ENCODE measurements at places on chromosomes 11 and 22.
A peak's percentile ranks its signal among the peaks of the same experiment; 100 is the strongest.

DNA sequence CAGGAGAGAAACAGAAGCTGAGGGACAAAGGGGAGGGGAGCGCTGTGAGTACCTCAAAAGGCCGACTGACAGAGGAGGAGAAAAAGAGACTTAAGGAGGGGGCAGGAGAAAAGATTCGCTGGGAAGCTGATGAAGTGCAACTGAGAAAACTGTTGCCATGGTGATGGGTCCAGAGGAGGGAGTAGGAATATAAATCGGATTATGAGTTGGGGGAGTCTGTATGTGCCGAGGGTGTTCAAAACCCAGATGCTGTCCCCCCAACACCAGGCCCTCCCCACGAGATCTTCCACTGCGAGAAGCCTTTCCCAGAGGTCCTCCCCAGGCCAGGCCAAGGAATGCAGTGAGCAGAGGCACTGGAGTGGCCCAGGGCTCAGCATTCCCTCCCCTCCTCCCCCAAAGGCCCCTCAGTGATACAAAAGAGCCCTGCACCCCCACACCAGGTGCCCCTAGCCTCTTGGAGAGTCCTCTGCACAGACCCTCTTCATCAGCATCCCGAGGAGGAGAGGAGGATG, 13.7 kb upstream of the BCL9L start:
- DNase-seq, result no peak

GRCh38 chr11:66727282-66728037, 1.6 kb downstream of the SPTBN2 start:
- DNase-seq, result no peak

GRCh38 chr11:19766206-19766605, 53.6 kb downstream of the NAV2 start:
- no peak for DNase-seq

- DNase-seq, result no peak
Observed at GRCh38 chr22:30219049-30219654, 27.4 kb downstream of the LIF start.

GRCh38 chr11:86148345-86148747, 79.5 kb upstream of the PICALM start:
- DNase-seq, result no peak

DNA sequence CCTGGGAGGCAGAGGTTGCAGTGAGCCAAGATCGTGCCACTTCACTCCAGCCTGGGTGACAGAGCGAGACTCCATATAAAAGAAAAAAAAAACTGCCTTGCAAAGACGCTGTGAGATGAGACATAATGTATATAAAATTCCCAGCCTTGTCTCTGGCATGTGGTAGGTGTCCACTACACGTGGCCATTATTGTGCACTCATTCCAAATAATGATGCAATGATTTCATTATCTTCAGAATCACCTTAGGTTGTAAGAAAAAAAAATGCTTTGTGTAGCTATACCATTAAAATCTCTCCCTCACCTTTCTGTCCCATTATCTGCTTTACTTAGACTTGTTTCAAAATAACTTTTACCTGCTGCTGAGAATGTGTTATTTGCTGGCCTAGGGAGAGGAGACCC, 41.6 kb downstream of the C11orf96 start:
- no peak for DNase-seq

DNA sequence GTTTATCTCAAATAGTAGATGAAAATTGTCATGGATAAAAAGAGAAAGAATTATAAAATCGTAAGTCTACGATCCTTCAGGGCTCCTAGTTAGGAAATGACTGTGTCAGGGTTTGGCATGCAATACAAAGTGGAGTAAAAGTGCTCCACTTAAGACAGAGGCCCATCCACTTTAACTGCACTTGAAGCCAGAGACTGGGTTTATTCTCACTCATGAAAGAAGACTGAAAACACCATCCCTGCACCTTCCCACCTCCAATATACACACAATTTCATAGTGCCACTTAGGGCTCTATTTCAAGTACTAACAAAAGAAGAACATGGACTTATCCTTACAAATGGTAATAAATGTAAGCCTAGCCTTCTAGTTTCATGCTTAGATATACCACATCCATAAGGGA, 70.7 kb downstream of the ANO5 start:
- DNase-seq, result no peak

DNA sequence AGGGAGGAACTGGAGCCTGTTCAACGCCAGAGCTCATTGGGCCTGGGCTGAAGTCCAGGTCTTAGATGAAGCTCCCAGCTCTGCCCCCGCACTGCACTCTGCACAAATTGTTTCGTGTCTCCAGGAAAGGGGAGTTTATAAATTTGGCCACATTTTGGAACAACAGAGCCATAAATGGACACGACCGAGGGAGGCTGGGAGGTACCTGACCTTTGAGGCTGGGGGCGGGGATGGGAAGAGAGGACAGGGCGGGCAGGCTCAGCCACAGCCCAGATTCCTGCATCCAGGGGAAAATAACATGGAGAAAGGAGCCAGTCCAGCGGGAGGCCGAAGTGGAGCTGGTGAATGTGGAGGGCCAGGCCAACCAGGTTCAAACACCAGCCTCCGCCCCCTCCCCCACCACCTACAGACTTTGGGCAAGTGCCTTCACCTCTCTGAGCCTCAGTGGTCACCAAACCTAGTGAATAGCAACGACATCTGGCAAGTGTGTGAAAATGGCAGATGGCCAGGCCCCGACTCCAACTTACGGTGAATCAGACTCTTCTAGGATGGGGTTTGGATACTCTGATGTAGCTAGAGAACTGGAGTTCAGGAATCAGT, 36.8 kb upstream of the SMTN start:
- no peak for DNase-seq

DNA sequence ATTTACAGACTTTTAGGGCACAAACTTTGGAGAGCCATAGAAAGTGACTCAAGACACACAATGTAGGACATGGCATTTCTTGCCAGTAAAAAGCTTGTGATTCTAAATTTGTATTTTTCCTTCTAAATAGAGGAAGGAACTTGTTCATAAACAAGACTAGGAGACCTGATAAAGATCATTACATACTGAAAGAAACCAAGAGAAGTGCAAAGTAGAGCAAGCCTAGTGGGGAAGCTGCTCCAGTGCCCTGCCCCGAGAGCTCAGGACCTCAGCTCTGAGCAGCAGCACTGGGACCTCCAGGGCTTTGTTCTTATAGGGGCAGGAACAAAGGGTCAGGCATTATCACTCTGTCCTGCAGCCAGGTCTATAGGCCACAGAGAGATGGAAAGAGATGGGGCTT, 7.2 kb downstream of the IRAG1 start:
- DNase-seq, result no peak

DNA sequence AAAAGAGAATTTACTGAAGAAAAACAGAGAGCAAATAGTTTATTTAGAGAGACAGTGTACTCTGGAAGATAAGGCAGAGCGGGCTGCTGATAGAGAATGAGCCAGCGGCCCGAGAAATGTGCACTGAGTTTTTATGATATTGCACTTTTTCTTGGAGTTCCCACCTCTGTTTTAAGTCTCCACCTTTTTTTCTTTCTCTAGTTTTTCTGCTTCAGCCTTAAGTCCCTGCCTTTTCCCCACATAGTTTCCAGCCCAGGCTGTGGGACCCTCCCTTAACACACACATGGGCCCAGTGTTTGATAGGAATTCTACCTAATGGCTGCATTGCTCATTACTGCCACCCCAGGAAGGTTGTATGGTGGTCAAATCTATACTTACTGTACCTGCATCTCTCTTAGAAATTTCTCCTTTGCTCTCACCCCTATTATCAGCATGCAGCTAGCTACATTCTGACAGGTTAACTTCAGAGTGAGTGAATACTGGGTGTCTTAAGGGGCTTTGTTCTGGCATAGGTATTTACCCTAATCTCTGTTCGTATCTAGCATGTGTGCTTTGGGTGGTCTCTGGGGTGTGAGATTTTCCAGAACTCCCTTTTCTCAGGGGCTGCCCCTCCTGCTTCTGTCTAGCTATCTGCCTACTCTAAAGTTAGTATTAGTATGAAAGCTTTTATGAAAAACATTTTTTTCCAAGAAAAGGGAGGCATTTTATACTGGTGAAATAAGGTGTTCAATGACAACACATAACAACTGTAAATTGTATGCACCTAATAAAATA, 127.3 kb upstream of the TOP3B start:
- DNase-seq, result no peak

GRCh38 chr11:108018708-108019107, 10.0 kb downstream of the CUL5 start:
- DNase-seq, result no peak

GRCh38 chr22:19174106-19175025, 4.2 kb downstream of the SLC25A1 start:
- DNase-seq, result peak; percentile 52

- no peak for DNase-seq
Observed at GRCh38 chr11:67491276-67492068, 8.6 kb downstream of the AIP start.

- DNase-seq, result no peak
Observed at GRCh38 chr11:131449036-131450019, 78.9 kb downstream of the NTM start.

- peak; percentile 27 for DNase-seq
Observed at GRCh38 chr11:69825037-69825834, 6.0 kb upstream of the FGF3 start.

DNA sequence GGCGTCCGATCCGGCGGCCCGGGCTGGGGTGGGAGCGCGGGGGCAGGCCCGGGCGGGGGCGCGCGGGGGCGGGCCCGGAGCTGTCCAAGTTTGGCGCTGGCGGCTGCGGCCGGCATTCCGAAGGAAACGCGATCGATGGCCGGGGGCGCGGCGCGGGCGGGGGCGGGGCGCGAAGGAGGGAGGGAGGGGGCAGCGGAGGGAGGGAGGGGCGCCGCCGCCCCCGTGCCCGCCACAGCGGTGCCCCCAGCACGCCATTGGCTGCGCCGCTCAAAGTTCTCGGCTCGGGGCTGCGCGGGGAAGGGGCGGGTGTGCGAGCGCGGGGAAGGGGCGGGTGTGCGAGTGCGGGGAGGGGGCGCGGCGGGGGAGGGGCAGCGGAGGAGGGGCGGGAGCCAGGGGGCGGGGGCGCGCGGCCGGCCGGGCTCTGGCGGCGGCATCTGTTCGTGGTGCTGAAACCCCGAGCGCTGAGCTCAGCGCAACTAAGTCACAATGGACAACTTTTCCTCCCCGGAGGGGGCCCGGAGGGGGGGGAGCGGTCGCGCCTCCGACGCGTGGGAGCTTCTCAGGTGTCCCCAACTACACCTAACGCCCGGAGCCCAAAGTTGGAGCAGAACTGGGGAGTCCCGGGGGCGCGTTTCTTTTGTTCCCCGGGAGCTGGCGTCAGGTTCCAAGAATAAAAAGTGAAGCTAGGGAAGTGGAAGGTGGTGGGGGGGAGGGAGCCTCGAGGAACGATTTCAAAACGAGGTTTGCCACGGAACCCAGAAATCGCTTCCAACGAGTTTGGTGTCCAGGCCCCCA, 2.2 kb downstream of the PHF21B start:
- DNase-seq, result no peak

GRCh38 chr11:69972351-69972802, 105.7 kb upstream of the ANO1 start:
- no peak for DNase-seq

- DNase-seq, result no peak
Observed at GRCh38 chr11:6928916-6929315, 2.7 kb downstream of the ZNF215 start.

DNA sequence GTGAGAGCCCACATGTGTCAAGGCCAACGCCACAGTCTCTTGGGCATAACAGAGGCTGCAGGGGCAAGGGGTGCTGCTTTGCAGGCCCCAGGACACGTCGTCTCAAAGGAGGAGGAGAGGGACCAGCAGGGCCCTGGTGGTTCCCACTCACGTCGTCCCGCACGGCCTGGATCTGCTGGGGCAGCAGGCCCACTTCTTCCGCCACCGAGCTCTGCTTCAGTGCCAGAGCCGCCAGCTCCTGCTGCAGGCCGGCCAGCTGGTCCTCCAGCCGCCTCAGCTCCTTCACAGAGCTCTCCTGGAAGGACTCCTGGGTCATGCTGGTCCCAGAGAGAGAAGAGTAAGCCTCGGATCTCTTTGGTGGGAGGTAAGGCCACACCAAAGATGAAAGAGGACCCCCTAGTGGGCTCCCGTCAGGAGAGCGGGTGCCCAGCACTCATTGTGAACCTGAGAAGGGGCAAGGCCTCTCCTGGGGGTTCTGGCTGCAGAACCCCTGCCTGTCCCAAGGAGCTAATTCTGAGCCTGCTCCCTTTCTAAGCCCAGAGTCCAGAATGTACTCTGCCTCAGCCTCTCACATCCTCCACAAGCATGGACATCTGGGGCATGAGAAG, 15.6 kb downstream of the SUN2 start:
- no peak for DNase-seq

DNA sequence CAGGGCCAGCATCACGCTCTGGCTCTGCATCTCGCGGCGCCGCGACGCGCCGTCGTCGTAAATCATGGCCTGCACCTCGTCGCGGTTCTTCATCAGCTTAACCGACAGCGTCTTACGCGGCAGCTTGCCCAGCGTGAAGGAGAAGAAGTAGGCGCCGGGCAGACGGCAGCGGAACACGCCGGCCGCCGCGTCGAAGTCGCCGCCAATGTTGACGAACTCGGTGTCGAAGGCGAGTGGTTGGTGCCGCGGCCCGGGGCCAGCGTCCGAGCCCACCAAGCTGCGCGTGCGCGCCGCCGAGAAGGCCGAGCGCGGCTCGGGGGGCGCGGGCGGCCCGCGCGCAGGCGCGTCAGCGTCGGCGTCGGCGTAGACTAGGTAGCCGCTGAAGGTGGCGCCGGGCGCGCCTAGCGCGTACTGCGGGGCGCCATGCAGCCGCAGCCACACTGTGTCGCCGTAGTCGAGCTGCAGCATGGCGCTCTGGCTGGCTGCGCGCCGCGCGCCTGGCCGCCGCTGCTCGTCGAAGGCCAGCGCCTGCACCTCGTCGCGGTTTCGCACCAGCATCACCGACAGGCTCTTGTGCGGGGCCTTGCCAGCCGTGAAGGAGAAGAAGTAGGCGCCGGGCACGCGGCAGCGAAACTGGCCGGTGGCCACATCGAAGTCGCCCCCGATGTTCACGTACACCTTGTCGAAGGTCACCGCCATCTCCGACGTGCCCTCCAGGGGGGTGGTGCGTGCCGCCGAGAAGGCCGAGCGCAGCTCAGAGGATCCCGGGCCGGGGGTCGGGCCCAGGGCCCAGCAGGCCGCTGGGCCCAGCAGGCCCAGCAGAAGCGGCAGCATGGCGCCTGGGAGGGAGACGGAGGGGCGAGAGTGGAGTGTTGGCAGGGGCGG, 3.7 kb downstream of the FAM180B start:
- no peak for DNase-seq

DNA sequence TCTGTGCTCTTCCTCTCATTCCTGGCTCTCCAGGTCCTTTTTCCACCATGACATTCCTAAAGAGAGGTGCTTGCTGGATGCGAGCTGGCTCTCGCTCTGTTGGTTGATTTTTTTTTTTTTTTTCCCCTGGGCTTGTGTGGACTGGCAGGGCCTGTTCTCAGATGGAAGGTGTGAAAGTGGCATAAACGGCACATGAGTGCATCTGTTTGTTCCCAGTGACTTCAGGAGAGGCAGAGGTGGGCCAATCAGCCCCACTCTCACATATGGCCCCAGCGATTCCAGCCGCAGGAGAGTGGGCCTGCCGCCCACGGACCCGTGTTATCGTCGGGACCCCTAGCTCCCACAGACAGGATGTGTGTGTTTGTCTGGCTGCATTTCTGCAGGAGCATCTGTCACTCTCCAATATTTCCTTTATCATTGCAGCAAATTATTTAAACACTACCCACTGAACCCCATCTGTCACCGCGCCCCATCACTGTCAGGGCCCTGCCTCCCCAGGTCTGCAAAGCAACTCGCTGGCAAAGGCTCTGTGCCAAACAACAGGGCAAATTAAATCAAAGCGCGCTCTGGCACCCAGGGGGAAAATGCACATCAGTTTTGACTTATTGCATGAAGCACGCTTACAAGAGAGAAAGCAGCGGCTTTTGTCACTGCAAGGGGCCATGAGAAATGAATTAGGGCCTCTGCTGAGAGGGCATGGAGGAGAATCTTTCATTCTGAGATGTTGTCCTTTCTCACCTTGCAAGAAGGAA, 886.3 kb downstream of the NTM start:
- DNase-seq, result no peak

GRCh38 chr22:47203554-47203991, 441.1 kb downstream of the TBC1D22A start:
- no peak for DNase-seq
